Stimulated activated CD8-positive, alpha-beta memory T cell treated with anti-CD3 and anti-CD28 coated beads, Interleukin-15, amount 100 ng/mL, for 48 hours (primary cell): ENCODE measurements at places on chromosomes 7 and 10.

GRCh38 chr7:2477447-2478398 lies 1.5 kb upstream of the GRIFIN start:
- DNase-seq = peak; percentile 46

GRCh38 chr7:136144182-136144581 lies 167.0 kb upstream of the MTPN start:
- no peak for DNase-seq

GRCh38 chr7:97959046-97959445 lies 30.9 kb downstream of the OCM2 start:
- no peak for DNase-seq

- no peak for DNase-seq
These were observed 33.5 kb downstream of the PROSER2 start for GRCh38 chr10:11856678-11857077.

- no peak for DNase-seq
These were observed 113.0 kb upstream of the SH2B2 start for GRCh38 chr7:102173669-102174068.

DNA sequence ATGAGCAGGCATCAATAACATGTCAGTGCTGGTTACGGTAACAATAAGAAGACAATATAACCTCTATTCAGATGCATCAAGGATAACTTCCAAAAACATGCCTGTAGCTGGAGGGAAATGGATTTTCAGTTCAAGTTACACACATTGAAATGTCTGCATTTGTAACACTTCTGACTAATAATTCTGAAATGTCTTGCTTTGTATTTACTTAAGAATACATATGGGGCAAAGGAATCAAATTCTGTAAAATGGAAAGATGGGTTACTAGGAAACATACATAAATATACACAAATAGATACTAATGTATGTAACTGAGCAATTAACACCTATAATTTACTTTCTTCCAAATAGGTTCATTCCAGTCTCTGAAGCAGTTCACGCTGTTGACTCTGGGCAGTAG lies 18.6 kb upstream of the MTPN start:
- DNase-seq = no peak

GRCh38 chr7:111168182-111168581 lies 77.3 kb downstream of the LRRN3 start:
- DNase-seq = no peak

DNA sequence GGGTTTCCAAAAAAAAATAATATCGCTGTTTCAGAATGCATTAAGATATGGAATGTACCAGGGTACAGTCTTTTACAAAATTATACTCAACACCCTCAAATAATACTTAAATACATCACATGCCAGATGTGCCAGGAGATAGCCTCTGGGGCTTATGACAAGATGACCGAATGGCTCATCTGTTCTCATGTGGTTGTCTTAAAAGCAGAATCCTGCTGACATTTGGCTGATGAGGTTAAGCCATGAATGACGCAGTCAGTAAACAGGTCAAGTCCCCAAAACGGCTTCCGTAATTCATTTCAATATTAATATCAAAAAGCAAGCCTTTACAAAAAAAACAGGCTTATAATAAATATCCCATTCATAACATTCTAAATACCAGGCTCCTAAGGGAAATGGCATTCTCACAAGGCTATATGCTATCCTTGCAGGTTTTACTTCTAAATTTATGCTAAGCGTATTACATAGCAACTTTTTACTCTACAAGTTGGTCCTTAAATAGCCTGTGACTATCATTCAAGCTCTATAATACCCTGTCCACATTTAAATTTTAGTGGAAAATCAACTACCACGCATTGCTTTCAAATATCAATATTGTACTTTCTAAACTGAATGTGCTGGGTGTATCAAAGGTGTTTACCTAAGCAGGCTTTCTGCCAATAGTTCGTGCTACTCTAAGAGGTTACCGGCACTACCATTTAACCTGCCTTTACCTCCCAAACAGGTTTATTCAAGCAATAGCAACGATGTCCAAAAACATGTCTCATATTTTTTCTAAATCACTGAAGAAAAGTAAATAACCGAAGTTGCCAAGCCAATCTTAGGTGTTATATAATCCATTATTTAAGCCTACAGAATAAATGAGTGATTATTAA lies 15.6 kb downstream of the SMURF1 start:
- DNase-seq = no peak
